ENCODE measurements at places on chromosomes 6 and 20.

DNA sequence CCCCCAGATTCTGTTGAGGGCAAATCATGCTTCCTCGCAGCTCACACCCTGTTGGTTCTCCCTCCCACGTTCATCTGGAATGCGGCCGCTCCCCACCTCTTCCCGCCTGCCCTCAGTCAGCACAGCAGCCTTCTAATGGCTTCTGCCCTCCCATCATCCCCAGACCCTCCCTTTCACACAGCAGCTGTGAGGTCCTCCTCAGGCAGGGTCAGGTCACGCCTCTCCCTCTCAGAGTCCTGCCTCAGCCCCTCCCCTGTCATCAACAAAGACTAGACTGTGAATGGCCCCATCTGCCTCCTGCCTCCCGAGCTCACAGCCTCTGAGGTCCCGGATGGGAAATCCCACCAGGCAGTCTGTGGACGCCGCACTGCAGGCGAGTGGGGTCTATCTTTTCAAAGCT lies 7.9 kb upstream of the BHLHE23 start:
- DNase-seq, result no peak

- peak; percentile 57 for DNase-seq
Observed at GRCh38 chr6:106511288-106512047, 117.8 kb downstream of the RTN4IP1 start.

GRCh38 chr6:148235446-148235845 lies 107.2 kb upstream of the SASH1 start:
- DNase-seq, result no peak

- no peak for DNase-seq
Observed at GRCh38 chr6:111774346-111774703, 98.9 kb downstream of the FYN start.

- DNase-seq, result no peak
Observed at GRCh38 chr6:109998159-109998785, 20.2 kb downstream of the GPR6 start.

DNA sequence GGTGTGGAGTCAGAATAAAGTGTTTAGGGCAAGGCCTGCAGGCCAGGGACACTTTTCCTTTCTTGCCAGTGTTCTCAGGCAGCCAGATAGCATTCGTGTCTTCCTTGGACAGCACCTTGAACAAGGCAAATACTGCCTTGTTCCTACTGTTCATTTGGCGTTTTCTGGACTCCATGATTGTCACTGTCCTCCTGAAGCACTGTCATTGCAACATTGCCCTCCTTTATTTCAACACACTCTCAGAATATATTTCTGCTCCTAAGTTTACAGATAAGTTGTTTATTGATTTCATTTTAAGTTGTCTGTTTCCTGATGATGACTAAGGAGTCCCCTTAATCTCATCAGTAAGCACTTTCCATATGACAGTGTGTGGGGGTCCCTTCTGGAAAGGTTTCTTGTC lies 15.1 kb upstream of the DEF6 start:
- DNase-seq, result no peak

- DNase-seq, result no peak
Observed at GRCh38 chr6:108638993-108639392, 78.3 kb downstream of the FOXO3 start.

Measured in kidney glomerular epithelial cell (primary cell).